CD8-positive, alpha-beta memory T cell (primary cell): ENCODE measurements at places on chromosomes 1 and 21.

DNA sequence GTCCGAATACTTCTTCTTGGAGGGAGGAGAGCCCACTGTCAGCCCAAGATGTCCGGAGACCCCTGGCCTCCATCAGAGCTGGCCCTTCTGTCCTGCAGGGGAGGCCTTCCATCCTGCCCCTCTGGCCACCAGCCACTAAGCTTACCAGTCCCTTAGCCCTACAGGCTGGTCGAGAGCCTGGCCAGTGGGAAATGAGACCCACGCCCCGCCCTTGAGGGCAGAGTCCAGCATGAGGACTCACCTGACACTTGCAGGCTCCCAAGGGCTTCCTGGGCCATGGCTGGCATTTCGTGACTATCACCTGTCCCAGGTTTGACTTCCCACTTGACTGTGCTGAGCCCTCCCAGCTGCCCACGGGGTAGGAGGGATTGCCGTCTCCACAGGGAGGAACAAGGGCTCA, 361.8 kb upstream of the VAMP3 start:
- no peak for DNase-seq

DNA sequence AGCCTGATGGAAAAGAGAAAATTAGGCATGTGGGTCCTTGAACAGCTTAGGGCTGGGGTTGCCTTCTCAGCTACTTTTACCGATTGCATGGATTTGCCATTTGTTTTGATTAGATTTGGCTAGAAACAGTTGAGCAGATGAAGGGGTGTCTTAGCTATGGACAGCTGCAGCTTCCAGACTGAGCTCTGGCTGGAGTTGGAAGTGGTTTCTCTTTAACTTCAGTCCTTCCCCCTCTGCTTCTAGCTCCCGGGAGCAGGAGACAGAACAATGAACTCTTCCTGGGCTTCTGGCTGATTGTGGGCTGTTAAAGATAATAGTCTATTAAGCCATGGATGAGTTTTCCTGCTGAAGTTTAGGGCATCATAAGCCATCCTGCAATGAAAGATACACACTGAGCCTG, 50.7 kb downstream of the UBE2T start:
- no peak for DNase-seq

- DNase-seq: no peak
Measured at GRCh38 chr1:168964478-168964877, 142.0 kb upstream of the ATP1B1 start.

GRCh38 chr1:174428033-174428432, 19.7 kb upstream of the GPR52 start:
- DNase-seq: no peak

DNA sequence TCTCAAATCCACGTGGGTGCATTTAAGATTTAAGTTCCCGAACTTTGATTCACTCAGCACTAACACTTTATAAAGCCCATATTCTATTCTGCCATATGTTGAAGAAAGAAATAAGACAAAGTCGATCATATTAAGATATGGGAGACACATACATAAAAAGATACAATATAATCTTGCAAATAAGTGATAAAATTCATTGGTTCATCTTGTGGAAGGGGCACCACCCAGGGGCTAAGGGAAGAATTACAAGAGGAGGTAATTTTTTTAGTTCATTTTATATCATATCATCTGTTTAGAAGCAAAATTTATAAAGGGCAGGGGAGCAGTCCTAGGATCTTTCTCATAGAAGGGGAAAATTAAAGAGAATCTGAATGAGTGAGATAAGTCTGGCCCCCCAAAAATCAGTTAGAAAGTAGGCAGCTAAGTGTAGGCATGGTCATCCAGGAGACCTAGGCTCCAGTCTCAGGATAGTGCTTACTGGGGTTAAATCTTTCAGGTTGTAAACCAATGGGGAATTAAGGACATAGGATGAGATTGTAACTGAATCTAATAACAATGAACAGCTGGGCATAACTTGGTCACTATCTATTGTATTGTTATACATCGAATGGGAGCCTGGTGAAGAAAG, 124.2 kb upstream of the L1TD1 start:
- no peak for DNase-seq

- no peak for DNase-seq
Measured at GRCh38 chr21:26840912-26841311, 4.3 kb downstream of the ADAMTS1 start.

DNA sequence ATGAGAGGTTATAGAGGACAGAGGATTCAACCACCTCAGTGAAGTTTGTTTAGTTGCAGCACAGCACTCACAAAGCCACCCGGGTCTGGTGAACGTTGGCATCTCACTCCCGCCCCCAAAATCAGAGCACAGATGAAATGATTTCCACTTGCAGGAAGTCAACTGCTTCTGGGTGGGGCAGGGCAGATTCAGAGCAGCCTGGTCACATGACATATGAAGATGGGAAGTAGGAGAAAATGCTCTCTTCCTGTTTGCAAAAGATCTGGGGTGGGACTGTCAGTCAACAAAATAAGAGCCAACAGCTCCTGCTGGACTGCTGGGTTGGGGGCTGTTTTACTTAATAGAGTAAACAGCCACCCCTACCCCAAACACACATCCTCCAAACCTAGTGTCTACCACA, 43.2 kb downstream of the LRRC71 start:
- peak; percentile 5 for DNase-seq

- DNase-seq: no peak
Measured at GRCh38 chr21:39663066-39663465, 50.3 kb downstream of the B3GALT5 start.

- DNase-seq: no peak
Measured at GRCh38 chr1:206744683-206745082, 25.9 kb upstream of the IL19 start.

- no peak for DNase-seq
Measured at GRCh38 chr1:230231774-230232145, 164.7 kb downstream of the GALNT2 start.

DNA sequence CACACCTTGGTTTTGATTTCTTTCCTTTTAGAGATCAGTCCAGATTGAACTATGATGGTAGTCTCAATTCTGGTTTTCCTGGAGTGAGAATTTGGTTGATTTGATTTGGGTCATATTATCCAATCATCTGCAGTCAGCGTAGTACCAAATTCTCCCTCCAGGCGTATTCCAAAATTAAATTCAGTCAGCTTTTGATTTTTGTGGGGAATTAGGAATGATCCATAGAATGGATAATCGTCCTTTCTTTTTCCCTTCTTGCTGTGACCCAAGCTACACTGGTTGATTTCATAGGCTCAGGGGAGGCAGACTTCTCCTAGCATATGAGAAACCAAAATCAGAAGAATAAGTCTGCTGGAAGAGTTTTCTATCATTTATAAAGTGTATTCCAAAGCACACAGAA, 4.9 kb downstream of the PRCC start:
- DNase-seq: no peak

DNA sequence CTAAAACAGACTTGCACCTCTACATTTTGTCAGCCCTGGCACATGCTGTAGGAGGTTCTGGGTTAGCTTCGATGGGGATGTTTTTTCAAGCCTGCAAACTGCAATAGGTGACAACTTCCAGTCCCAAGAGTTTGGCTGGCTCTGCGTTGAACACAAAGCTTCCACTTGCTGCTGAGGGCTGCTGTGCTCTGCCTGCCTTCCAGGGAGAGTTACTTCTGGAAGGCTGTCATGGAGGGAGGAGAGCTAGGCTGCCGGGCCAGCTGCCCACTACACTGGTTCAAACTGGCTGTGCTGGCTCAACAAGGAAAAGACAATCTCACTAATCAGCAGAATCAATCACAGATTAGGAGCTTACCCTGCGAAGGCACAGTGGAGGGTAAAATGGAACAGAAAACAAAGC, 46.7 kb upstream of the PPP2R5A start:
- DNase-seq: no peak

DNA sequence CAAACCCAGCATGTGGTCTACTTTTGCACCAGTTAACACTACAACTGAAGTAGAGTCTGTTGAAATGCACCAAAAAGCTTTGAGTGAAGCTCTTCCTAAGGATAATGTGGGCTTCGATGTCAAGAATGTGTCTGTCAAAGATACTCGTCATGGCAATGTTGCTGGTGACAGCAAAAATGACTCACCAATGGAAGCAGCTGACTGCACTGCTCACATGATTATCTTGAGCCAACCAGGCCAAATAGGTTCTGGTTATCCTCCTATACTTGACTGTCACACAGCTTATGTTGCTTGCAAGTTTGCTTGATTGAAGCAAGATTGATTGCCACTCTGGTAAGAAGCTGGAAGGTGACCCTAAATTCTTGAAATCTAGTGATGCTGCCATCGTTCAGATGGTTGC, 85.2 kb downstream of the DENND1B start:
- no peak for DNase-seq

GRCh38 chr1:91944087-91944486, 5.1 kb upstream of the BRDT start:
- DNase-seq: no peak

DNA sequence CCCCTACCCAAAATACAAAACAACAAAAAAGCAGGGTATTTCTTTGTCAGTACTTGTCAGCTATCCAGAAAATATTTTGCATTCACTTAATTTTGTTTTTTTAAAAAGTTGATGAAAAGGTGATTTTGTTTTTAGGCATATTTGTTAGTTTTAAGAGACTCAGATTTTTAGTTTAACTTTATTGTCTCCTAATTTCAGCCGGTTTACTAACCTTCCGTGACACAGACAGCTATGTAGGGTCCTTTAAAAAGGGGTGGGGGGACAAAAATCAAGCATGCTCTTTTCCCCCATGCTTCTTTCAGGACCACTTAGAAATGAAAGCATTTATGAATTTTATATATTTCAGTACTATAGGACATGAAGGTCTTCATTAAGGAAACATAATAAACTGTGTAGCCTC, 1.6 kb downstream of the PBX1 start:
- no peak for DNase-seq

DNA sequence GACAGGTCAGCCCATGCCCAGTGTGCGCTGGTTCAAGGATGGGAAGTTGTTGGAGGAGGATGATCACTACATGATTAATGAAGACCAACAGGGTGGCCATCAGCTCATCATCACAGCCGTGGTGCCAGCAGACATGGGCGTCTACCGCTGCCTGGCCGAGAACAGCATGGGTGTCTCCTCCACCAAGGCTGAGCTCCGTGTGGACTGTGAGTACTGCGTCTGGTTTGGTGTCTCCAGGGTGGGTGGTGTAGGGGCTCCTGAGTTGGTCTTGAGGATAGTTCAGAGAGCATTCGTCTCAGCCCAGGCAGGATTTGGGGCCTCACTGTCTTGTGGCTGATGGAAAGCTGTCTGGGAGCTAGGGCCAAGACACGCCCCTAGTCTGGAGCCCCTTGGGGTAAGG, 83.2 kb downstream of the TRIM11 start:
- DNase-seq: no peak

GRCh38 chr1:104921525-104921924, 1171.8 kb downstream of the AMY1C start:
- DNase-seq: no peak
